IMR-90 (cell line): ENCODE measurements at places on chromosomes 7 and 10. TPM values are rescaled to one million over a fixed set of nuclear protein-coding genes. Genes with fewer than 3 reads are reported as not detected.

ENTPD1 gene
- under 0.01 TPM in 1 of 2 replicates, not detected in the other for total RNA-seq

CDC14C gene
- total RNA-seq, result under 0.01 TPM in 2 replicates

OR2A5 gene
- total RNA-seq, result not detected in 2 replicates

MRLN gene
- not detected in 2 replicates for total RNA-seq

NME8 gene
- not detected in 2 replicates for total RNA-seq

CYP3A7 gene
- total RNA-seq, result not detected in 2 replicates

NSUN5 gene
- total RNA-seq, result 10.0 and 11.4 TPM in 2 replicates

NUTM2E gene
- not detected in 2 replicates for total RNA-seq

TBL2 gene
- total RNA-seq, result 81.7 and 94.1 TPM in 2 replicates

TRIP6 gene
- total RNA-seq, result 36.4 and 39.2 TPM in 2 replicates

FAM25C gene
- not detected in 2 replicates for total RNA-seq

ZP3 gene
- 0.54 and 0.83 TPM in 2 replicates for total RNA-seq

RGR gene
- total RNA-seq, result not detected in 2 replicates

CCL24 gene
- not detected in 2 replicates for total RNA-seq

LFNG gene
- 1.4 and 1.8 TPM in 2 replicates for total RNA-seq

FZD1 gene
- total RNA-seq, result 3.6 and 4.4 TPM in 2 replicates

MYO1G gene
- under 0.01 TPM in 2 replicates for total RNA-seq

ANKRD1 gene
- 10.8 and 19.4 TPM in 2 replicates for total RNA-seq

DRGX gene
- total RNA-seq, result not detected in 2 replicates

CFTR gene
- total RNA-seq, result under 0.01 and 0.18 TPM in 2 replicates

SOSTDC1 gene
- under 0.01 TPM in 1 of 2 replicates, not detected in the other for total RNA-seq

SLK gene
- total RNA-seq, result 21.5 and 54.2 TPM in 2 replicates

TAS2R4 gene
- total RNA-seq, result 0.18 and 0.28 TPM in 2 replicates

SEPTIN14 gene
- not detected in 2 replicates for total RNA-seq

LRRC27 gene
- 3.6 and 3.8 TPM in 2 replicates for total RNA-seq

SLC16A12 gene
- 1.6 and 2.2 TPM in 2 replicates for total RNA-seq

GRM8 gene
- not detected in 2 replicates for total RNA-seq

TPST1 gene
- total RNA-seq, result 49.7 and 58.6 TPM in 2 replicates

MET gene
- total RNA-seq, result 68.0 and 84.6 TPM in 2 replicates

PNLIPRP1 gene
- not detected in 2 replicates for total RNA-seq

CCDC3 gene
- under 0.01 and 0.36 TPM in 2 replicates for total RNA-seq

CALY gene
- not detected in 2 replicates for total RNA-seq

CLEC5A gene
- total RNA-seq, result not detected in 2 replicates

TEX36 gene
- not detected in 2 replicates for total RNA-seq

PPIF gene
- total RNA-seq, result 29.2 and 29.7 TPM in 2 replicates
